ENCODE measurements at places on chromosomes 5 and 9.

GRCh38 chr9:80125731-80126264 is 554.0 kb downstream of the TLE4 start:
- DNase-seq: no peak

- no peak for DNase-seq
Measured at GRCh38 chr9:129176701-129177442, 1.2 kb downstream of the IER5L start.

GRCh38 chr5:118552146-118552545 is 436.2 kb downstream of the DTWD2 start:
- no peak for DNase-seq

DNA sequence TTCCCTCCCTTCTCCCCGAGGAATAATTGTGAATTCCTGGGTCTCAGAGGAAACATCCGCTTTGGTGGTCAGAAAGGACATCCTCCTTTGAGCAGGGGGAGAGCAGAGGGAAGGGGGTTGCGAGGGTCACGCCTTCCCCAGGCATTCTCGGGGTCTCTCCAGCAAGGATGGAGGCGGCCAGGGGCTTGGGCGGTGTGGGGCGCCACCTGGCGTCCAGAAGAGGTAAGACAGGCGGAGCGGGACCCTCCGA is 129.1 kb downstream of the KCNIP1 start:
- peak; percentile 32 for DNase-seq

GRCh38 chr9:27632254-27632653 is 59.0 kb upstream of the C9orf72 start:
- DNase-seq: no peak

GRCh38 chr5:56088431-56088949 is 93.7 kb upstream of the IL6ST start:
- no peak for DNase-seq

DNA sequence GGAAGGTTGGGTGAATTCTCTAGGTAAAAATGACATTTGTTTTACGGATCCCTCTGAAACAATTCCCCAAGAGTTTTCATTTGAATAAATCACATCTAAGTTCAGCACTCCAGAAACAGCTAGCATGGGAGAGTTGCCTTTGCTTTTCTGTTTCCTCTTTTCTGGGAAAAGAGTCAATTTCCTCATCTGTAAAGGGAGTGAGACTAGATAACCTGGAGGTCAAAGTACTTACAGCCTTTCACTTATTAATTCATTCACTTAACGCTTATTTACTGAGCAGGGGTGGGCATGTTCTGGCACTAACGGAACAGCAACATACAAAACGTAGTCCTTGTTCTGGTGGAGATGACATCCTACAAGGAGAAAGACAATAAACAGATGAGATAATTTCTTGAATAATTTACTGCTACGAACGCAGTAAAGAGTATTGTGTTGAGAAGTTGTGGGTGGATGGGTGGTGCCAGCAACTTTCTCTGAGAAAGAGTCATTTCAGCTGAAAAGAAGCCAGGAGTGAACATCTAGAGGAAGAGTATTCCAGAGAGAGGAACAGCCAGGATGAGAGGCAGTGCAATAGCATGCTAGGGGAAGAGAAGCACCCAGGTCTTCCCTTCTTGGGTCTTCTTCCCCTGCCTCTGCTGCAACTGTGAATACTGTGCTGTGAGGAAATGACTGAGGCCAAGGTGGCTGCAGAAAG is 335.6 kb downstream of the ZSWIM6 start:
- no peak for DNase-seq

DNA sequence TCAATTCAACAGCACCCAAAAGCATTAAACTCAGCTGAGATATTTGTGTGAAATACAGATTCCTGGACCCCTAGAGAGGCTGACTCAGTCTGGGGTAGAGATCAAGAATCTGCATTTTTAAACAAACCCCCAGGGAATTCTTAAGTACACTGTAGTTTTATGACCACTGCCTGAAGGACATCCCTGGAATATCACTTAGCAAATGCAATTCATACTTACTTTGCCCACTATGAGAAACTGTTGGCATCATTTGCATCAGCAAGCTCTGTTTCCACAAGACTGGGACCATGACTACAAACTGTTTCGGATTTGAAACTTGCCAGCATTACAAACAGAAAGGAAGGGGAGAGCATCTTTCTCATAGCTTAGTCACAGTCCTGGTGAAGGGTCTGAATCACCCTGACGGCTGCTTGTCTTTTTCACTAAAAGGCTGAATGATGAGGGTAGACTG is 63.7 kb downstream of the MLLT3 start:
- DNase-seq: peak; percentile 29

- DNase-seq: no peak
Measured at GRCh38 chr5:139486201-139486600, 3.6 kb upstream of the STING1 start.

DNA sequence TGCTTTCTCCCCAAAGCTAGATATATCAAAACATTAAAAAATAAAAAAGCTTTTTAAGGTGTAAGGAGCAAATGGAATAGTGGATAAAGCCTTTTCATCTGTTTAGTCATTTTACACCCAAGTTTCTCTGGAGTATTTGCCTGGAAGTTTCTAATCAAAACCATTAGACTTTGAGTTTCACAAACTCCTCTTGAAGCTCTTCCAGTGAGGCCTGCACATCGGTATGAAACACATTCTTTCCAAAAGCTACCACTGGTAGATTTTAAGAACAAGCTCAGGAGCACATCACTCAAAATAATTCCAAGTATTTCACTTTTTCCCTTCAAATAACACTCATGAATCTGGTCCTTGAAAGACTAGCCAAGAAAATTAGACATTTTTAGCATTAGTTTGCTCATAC is 5.7 kb downstream of the TRIM52 start:
- DNase-seq: no peak

DNA sequence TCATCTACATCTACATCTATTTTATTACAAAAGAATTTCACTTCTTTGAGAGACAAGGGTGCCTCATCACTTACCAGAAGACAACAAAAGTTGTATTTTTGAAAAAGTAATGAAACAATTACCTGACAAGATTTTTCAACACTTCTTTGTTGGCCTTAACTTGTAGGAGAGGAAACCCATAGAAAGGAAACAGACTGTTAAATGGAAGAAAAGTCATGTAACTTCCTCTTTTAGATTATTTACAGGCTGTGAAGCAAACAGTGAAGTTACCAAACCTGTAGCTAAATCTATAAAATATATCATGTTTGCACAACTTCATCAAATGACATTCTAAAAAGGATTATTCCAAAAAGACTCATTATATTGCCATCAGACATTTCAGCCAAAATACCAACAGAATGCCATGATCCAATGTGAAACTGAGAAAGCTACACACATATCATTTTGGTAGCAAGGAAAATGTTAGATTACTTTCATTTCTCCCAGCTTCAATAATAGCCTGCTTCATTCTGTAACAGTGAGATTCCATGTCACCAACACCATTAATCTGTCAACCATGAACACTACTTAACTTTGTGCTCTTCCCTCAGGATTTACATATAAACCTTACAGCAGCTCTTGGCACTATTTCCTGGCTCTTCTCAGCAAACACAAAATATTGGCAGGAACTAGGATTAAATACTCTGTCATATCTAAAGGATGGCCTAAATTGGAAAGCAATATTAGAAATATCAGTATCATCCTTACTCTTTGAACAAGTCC is 122.5 kb downstream of the MCTP1 start:
- DNase-seq: no peak

All from CD4-positive, alpha-beta T cell treated with Interleukin-2 at 100 ng/mL for 4 hours (primary cell).